ENCODE measurements at places on chromosomes 3 and 15.
A peak's percentile ranks its signal among the peaks of the same experiment; 100 is the strongest.

DNA sequence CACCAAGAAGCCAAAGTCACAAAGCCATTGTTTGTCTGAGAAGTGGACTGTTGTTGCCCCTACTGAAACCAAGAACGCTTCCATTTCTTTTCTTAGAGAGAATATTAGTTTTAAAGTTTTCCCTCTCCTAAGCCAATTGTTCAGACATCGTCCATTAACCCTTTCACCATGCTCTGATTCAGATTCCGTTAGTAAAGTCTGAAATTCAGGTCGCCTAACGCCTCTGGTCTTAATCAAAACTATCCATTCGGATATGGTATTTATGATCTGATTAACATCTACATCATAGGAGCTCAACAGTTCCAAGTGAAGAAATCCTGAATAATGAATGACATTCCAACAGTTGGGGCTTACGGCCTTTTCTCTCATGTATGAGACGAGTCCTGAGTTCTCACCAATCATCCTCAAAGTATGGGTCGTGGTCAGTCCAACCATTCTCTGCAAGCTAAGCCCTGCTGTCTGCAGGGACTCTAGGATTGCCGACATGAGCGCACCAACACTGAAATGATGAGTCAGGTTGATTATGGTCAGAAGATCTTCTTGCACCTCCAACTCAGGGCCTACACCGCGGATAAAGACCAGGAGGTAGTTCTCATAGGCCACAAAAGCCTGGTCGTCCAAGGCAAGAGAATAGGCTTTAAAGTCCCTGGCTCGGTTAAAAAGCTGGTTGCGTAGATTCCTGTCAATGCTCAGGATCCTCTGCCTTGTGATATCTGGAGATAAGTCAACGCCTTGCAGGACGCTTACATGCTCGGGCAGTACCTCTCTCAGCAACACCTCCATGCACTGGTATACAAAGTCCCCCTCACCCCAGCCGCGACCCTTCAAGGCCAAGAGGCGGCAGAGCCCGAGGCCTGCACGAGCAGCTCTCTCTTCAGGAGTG is 767 bp downstream of the EPM2AIP1 start:
- peak; percentile 65 for DNase-seq

DNA sequence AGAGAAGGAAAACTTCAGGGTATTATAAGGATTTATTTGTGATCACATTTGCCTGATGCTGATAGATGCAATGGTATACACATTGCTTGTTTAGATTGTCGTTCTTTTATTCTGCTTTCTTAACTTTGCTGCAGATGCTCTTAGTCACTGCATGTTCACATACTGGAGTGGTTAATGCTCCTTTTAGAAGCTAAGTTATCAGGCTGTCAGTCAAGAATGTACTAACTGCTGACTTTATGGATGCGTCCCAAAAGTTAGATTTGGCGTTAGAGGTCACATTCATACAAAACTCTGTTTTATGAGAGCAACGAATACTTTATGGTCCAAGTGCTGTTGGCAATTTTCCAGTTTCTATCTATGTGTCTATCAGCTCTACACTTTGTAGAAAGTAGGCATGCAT is 160.7 kb downstream of the BBX start:
- peak; percentile 64 for DNase-seq

- DNase-seq = no peak
Observed at GRCh38 chr3:124396339-124396950, 333.8 kb upstream of the UMPS start.

DNA sequence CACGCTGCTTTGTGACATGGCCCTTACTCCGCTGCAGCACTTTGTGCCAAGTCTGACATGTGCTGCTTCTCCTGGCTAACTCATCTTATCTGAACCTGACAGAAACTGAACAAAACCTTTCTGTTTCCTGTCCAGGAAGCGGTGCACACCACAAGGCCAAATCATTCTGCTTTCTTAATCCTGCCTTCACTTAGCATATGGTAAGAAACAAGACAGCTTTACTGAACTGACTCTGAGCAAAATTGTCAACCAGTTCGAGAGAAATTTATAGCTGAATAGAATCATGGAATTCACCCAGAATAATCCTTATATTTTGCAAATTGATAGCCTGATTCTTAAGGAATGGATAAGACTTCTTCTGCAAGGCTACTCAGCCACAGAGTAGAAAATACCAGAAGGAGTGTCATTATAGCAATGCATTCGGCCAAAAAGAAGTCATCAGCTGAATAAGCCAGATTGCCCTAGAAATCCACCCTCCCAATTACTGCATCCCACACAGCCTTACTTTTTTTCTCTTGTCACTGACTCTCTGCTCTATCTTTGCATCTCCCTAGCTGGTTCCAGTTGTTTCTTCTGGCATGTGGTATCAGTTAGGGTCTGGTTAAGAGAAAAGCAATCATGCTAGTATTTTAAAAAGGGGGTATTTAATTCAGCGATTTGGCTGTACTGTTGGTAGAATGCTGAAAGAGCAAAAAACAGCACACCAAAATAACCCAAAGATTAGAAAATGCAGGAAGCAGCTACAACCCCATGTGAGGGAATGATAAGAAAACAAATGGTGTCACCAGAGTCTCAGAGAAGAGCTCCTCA is 41.6 kb upstream of the STRIT1 start:
- no peak for DNase-seq

DNA sequence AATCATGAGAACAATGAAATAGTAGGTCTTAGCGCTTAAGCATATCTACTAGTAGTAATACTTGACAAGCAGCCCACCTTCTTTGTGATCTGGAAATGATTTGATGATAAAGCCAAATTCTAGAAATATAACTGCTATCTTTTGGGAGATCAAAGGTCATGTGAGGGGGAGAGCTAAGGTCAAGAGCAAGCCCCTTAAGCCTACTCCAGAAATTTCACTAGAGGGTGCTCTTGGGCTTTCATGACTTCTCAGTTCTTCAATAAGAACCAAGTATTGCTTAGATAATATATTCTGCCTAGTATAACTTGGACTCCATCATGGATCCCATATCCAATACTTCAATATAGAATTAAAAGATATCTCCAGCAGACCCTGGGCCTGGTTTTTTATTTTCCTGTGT is 319.6 kb downstream of the ZBTB20 start:
- peak; percentile 40 for DNase-seq

- no peak for DNase-seq
Observed at GRCh38 chr3:177521305-177521704, 324.0 kb upstream of the TBL1XR1 start.

GRCh38 chr15:80436511-80437307 is 32.5 kb downstream of the ARNT2 start:
- DNase-seq = peak; percentile 53

DNA sequence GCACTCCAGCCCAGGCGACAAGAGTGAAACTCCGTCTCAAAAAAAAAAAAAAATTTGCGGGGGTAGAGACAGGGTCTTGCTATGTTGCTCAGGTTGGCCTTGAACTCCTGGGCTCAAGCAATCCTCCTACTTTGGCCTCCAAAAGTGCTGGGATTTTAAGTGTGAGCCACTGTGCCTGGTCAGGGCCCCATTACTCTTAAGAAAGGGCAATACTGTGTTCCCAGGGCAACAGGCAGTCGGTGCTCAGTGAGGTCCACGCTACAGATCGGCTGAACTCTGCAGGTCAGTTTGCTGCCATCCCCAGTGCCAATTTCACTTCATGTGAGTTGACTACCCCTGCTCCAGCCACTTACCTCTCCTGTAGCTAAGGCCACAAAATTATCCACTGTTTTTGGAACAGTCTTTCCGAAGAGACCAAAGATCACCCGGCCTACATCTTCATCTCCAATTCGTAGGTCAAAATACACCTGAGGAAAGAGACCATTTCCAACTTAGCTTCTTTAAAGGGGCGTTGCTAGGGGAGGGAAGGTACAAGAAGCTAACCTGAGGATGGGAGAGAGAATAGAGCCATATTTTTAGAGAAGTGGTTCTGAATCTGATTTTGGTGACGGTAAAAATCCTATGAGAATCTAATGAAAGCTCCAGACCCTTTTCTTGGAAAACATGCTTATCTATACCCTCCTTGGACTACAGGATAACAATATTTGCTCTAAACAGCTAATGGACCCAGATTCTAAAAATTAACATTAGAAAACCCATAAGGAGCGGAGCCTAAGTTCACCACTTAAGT is 939 bp downstream of the PPIB start:
- no peak for DNase-seq

- no peak for DNase-seq
Observed at GRCh38 chr15:89502867-89503595, 6.6 kb upstream of the RHCG start.

GRCh38 chr3:151106311-151106710 is 20.8 kb downstream of the MED12L start:
- DNase-seq = no peak

GRCh38 chr3:13199899-13200451 is 126.7 kb upstream of the IQSEC1 start:
- no peak for DNase-seq

DNA sequence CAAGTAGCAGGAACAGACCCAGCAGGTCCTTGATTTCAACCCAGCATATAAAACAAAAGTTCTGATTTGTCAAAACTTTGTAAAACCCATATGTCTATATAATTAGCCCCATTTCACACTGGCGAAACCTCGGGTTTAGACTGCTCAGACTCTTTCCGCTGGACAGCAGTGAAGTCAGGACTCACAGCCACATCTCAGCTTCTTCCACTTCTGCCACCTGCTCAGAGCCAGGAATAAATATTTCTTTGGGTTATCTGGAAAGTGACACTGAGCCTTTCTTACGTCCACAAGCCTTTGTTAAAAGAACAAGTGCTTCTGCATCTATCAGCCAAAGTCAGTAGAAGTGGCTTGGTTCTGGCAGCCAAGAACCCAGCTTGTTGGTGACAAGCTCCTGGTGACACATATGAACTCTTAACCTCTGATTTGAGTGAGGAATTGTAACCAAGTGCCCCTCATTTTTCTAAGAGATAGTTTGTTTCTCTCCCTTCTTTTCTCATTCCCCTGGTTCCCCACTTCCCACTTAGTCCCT is 118.1 kb upstream of the CHD2 start:
- no peak for DNase-seq

DNA sequence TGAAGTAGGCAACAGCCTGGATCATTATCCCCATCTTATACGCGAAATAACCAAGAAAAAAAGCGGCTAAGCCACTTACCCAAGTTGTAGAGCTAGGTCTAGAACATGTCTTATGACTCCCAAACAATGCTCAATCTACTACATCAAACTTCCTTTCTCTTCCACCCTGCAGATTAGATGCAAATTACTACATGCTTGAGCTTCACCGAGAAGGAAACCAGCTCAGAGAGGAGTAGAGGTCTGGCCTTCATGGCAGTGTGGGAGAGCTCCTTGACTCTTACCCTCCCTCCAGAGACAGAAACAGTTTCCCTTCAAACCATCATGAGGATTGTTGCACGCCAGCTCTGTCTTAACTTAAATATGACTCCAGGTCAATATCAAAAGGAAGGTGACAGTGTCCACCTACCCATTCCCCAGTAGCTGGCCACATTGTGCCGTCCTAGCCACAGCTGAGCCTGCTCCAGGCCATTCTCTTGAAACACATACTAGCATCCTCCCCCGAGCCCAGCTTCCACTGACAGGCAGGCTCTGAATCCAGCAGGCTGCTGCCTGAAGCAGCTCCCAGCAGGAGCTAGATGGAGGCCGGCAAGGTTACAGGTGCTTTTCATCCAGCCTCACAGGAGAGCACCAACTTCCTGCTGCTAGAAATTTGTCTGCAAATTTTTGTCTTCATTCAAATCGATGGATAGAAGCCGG is 56.8 kb downstream of the CPN2 start:
- DNase-seq = no peak

Data from fibroblast of skin of right quadriceps (primary cell).